Activated naive CD8-positive, alpha-beta T cell treated with anti-CD3 and anti-CD28 coated beads for 36 hours (primary cell): ENCODE measurements at places on chromosomes 5 and 9. TPM values are rescaled to one million over a fixed set of nuclear protein-coding genes. Genes with fewer than 3 reads are reported as not detected.

Gene DBN1
- 106 TPM for total RNA-seq

Gene BTNL9
- total RNA-seq: 0.12 TPM

Gene KCTD16
- total RNA-seq: 0.31 TPM

Gene CCL27
- total RNA-seq: 0.82 TPM

Gene FGF18
- 0.28 TPM for total RNA-seq

DNA sequence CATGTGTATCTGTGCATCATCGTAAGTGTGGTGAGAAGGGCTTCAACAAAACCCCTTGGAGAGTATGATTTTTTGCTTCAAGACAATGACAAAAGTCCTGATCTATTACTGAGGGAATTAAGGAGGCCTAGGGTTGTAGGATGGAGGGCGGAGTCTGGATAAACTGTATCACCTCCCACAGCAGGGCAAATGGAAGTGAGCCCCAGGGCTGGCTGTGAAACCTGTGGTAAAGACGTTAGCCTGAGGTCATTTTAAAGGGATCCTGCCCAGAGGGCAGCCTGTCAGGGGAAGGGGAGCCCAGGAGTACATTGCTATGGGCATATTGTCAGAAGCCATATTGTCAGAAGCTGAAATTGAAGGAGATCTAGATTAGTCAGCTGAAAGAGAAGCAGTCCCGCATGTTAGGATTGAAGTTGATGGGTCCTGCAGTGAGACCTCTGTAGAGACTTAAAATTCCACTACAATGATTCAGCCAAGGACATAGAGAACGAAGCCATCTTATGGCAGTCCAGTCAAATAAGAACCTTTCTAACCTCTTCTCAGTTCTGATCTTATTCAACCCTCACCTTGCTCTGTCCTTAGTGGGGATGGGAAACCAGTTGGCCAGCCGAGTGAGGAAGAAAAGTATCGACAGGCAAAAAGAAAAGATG, 26.9 kb downstream of the ADGRV1 start:
- DNase-seq: no peak
- peaks cover 36% of the 10 kb centered on the region for H3K27me3 ChIP-seq
- no peak overlapping the region for H3K4me3 ChIP-seq
